Mesendoderm (in vitro differentiated cells): ENCODE measurements at places on chromosomes 2 and 18.

DNA sequence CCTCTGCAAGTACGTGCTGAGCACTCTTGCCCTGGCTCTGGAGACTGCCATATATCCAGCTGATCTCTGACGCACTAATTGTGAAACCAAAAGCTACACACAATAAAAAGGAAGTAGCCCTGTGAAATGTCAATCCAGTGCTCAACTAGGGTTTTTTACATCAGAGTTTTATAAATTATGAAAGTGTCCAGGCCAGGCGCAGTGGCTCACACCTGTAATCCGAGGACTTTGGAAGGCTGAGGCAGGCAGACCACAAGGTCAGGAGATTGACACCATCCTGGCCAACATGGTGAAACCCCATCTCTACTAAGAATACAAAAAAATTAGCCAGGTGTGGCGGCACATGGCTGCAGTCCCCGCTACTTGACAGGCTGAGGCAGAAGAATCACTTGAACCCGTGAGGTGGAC is 24.5 kb upstream of the PEX13 start:
- H3K4me3 ChIP-seq: no peak overlapping the region
- DNase-seq: no peak
- no peaks in the 10 kb centered on the region for H3K36me3 ChIP-seq
- H3K27ac ChIP-seq: no peak overlapping the region

DNA sequence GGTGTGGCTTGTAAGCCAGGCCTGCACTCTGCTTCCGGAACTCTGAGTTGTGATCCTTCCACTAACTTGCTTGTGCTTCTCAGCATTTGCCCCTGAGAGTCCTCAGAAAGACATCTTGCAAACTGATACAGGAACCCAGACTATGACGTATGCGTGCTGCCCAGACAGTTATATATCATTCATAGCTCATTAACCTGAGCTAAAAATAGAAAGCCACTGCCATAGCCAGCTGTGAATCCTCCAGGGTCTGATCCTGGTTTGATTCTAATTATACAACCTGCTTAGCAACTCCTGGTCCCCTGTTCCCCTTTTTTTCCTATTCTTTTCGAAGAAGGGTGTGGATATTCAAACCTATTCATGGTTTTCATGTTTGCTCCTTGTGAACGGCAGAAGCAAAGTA is 63.7 kb downstream of the MARCHF4 start:
- H3K4me3 ChIP-seq: no peak overlapping the region
- H3K4me1 ChIP-seq: no peaks in the 10 kb centered on the region
- H3K27me3 ChIP-seq: no peaks in the 10 kb centered on the region
- H3K36me3 ChIP-seq: no peaks in the 10 kb centered on the region
- DNase-seq: no peak

- H3K4me3 ChIP-seq: no peak overlapping the region
- H3K27me3 ChIP-seq: no peaks in the 10 kb centered on the region
- H3K36me3 ChIP-seq: no peaks in the 10 kb centered on the region
- peaks cover 12% of the 10 kb centered on the region for H3K4me1 ChIP-seq
These were observed 61.8 kb upstream of the GPR45 start for GRCh38 chr2:105179469-105180372.

DNA sequence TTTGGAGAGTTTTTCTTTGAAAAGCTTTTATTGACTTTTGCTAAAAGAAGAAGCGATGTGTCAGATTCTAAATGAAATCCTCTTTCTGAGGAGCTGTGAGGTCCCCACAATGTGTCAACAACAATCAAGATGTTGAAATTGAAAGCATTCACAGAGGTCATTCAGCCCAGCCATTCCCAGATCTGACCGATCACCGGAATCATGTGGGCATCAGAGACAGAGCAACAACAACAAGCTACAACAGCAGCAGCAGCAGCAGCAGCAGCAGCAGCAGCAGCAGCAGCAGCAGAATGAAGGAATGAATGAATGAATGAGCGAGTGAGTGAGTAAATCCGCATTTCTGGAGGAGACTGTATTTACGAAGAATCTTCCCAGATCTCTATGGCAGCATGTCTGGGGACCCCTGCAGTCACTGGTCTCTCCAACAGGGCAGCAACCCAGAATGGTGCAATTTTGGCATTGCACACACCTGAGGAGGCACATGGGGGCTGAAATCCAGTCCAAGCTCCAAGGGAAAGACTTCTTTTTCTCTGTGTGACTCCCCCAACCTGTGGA is 299.0 kb downstream of the MYCN start:
- no peaks in the 10 kb centered on the region for H3K36me3 ChIP-seq
- no peak for DNase-seq
- H3K4me3 ChIP-seq: no peak overlapping the region
- H3K27ac ChIP-seq: no peak overlapping the region
- no peaks in the 10 kb centered on the region for H3K27me3 ChIP-seq

DNA sequence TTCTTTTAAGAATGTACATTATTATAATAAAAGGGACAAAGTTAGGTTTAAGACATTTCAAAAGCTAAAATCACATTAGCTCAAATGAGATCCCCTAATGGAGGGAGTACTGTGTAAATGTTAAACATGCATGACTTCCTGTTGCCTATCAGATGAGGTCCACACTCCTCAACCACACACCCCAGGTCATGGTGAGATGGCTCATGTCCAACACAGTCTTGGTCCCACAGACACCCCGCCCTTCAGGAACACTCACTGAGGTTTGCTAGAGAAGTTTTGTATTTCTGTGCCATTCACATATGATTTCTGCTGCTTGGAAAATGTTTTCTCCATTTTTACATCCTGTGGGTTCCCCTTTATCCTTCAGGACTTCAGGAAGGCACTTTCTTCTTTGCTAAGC is 491.0 kb downstream of the SOX11 start:
- no peak for DNase-seq
- no peak overlapping the region for H3K27ac ChIP-seq
- H3K36me3 ChIP-seq: no peaks in the 10 kb centered on the region
- H3K4me1 ChIP-seq: peaks cover 2% of the 10 kb centered on the region
- no peaks in the 10 kb centered on the region for H3K27me3 ChIP-seq

DNA sequence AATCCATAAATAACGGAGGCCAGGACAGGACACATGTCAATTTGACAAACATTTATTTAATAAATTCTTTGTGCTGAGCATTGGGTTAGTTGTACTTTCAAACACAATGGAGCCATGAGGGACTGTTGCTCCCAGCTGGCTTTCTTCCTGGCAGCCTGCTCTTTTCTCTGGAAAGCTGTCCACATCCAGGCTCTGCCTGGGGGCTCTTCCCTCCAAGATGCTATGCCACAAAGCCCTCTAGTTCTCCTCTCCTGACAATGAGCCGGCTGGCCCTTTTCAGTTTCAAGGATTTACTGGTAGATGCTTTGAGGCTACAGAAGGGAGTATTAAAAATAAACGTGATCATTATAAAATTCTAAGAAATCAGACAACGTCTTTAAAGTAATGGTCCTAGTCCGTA is 44.1 kb upstream of the SLC14A2 start:
- no peaks in the 10 kb centered on the region for H3K27me3 ChIP-seq
- H3K4me3 ChIP-seq: no peak overlapping the region
- no peaks in the 10 kb centered on the region for H3K4me1 ChIP-seq
- H3K36me3 ChIP-seq: no peaks in the 10 kb centered on the region

- peak; percentile 63 for DNase-seq
- H3K27me3 ChIP-seq: peaks cover 11% of the 10 kb centered on the region
- H3K4me1 ChIP-seq: peaks cover 4% of the 10 kb centered on the region
- H3K27ac ChIP-seq: no peak overlapping the region
- H3K36me3 ChIP-seq: no peaks in the 10 kb centered on the region
These were observed 462 bp upstream of the CIDEA start for GRCh38 chr18:12253663-12254135.

DNA sequence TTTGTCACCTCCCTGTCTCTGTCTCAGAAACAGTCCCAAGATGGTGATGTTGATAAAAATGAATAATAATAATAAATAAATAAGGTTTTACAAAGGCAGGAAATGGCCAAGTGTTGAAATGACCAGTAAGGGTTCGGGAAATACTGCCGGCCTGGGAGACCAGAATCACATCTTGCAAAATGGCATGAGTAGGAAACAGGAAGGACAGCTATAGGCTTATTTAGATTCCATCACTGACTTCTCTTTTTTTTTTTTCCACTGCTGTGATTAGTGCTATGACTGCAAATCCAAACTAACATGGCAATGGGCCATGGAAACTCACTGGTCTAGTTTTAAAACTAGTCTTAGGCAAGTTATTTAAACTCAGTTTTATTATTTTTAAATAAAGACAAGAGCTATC is 60.6 kb downstream of the SCN1A start:
- no peak for DNase-seq
- H3K4me1 ChIP-seq: no peaks in the 10 kb centered on the region
- H3K27ac ChIP-seq: no peak overlapping the region
- H3K4me3 ChIP-seq: no peak overlapping the region
- H3K27me3 ChIP-seq: no peaks in the 10 kb centered on the region
- H3K36me3 ChIP-seq: no peaks in the 10 kb centered on the region

- DNase-seq: peak; percentile 33
- no peaks in the 10 kb centered on the region for H3K4me1 ChIP-seq
- H3K36me3 ChIP-seq: no peaks in the 10 kb centered on the region
- no peaks in the 10 kb centered on the region for H3K27me3 ChIP-seq
- no peak overlapping the region for H3K27ac ChIP-seq
These were observed 871.8 kb downstream of the SLC4A3 start for GRCh38 chr2:220499225-220499624.

DNA sequence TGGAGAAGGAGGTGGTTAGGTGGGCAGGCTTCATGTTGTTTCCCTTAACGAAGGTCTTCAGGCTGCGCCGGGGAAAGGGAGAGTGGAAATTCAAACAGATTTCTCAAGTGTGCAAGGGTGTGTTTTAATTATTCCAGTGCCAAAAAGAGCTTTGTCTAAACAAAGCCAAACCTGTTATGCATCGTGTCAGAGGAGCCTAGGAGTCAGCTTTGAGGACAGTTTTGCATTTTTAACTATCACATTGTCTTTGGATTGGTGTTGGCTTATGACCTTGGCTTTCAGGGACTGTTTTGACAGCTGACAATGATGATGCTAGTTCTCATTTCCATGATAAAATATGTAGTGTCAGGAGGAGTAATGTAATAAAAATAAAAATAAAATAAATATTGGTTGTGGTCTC is 144.8 kb downstream of the LDLRAD4 start:
- DNase-seq: no peak
- no peaks in the 10 kb centered on the region for H3K4me1 ChIP-seq
- no peak overlapping the region for H3K27ac ChIP-seq
- no peak overlapping the region for H3K4me3 ChIP-seq
- no peaks in the 10 kb centered on the region for H3K27me3 ChIP-seq

DNA sequence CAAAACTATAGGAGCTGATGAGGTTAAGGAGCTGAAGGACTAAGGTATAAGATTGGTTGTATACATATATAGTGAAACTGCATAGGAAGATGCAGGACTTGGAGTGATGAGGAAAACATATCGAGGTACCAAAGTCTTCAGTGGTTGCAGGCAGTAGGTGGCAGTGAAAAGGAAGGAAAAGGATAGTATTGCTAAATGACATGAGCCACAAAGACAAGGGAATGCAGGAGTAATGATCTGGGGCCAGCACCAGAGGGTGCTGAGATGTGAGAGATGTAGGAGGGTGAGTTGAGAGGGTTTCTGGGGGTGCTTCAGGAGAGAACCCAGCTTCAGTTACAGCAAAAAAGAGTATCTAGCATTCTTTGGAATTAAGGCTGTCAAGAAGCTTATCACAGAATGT is 172.2 kb upstream of the MYO3B start:
- H3K4me1 ChIP-seq: peaks cover 2% of the 10 kb centered on the region
- no peak overlapping the region for H3K27ac ChIP-seq
- DNase-seq: peak; percentile 70
- no peak overlapping the region for H3K4me3 ChIP-seq

- H3K4me3 ChIP-seq: no peak overlapping the region
- H3K27ac ChIP-seq: no peak overlapping the region
- no peaks in the 10 kb centered on the region for H3K36me3 ChIP-seq
- peaks cover 16% of the 10 kb centered on the region for H3K4me1 ChIP-seq
These were observed 24.3 kb downstream of the ASAP2 start for GRCh38 chr2:9230881-9231280.

DNA sequence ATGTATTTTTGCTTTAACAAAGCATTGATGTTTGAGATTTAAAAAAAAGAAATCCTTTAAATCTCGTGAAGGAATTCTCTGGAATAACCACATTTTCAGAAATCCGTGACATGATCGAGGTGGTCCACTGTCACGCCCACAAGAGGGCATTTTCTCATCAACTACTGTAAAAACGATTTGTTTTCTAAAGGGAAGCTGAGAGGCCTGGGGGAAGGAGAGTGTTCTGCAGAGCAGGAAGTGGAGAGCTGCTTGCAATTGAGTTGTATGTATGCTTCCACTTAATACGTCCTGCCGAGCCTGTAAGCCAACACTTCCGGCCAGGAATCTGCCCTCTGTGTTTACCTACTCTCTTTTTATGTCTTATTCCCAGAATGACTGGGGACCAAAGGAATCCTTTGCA is 19.4 kb downstream of the KLHL29 start:
- H3K27me3 ChIP-seq: no peaks in the 10 kb centered on the region
- H3K4me1 ChIP-seq: peaks cover 5% of the 10 kb centered on the region
- H3K36me3 ChIP-seq: no peaks in the 10 kb centered on the region
- no peak overlapping the region for H3K4me3 ChIP-seq
- peak; percentile 91 for DNase-seq

DNA sequence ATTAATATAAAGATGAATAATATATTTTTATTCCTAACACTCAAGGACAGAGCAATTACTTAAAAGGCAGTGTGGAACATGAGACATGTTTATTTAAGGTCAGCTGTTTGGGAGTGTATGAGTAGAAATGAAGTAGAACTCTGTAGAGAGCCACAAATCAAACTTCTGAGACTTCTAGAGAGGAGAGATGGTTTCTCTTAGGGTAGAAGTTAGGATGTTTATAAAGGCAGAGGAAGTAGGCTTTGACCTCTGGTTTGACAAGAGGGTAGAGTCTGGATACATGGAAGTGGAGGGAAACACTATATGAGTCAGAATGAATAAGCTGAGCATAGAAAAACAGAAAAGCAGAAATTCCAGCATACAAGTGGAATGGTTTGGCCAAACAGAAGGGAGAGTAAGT is 262.1 kb upstream of the KLHL14 start:
- no peaks in the 10 kb centered on the region for H3K36me3 ChIP-seq
- H3K4me3 ChIP-seq: no peak overlapping the region
- no peaks in the 10 kb centered on the region for H3K4me1 ChIP-seq
- H3K27ac ChIP-seq: no peak overlapping the region

DNA sequence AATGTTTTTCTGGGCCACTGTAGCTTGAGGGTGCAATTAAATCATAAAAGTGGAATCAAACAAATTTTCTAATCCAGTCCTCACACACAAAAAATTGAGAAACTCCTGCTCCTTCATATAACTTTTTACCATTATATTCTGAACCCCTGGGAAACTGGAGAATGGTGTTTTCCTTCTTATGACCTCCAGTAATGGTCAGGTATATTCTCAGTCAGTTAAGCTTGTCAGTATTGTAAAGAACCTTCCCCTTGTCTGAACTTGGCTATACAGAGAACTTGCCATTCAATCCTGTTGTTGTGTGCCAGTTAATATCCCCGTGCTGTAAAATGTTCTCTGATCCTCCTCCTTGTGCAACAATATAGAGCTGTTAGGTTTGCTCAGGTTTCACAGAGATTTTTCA is 39.5 kb downstream of the ZNF804A start:
- H3K27me3 ChIP-seq: no peaks in the 10 kb centered on the region
- H3K4me3 ChIP-seq: no peak overlapping the region
- H3K36me3 ChIP-seq: no peaks in the 10 kb centered on the region
- H3K27ac ChIP-seq: no peak overlapping the region
